A549 treated with DMSO at 1 μM for 4 hours (cell line): ENCODE measurements at places on chromosomes 2 and 18. TPM values are rescaled to one million over a fixed set of nuclear protein-coding genes. Genes with fewer than 3 reads are reported as not detected.

Gene IL1RN
- total RNA-seq, result 0.29 to 0.43 TPM (median 0.34 TPM) in 5 replicates

Gene IFIH1
- 0.89 to 1.7 TPM (median 1.2 TPM) in 5 replicates for total RNA-seq

Gene RFX8
- not detected in 5 replicates for total RNA-seq

Gene C2orf78
- total RNA-seq, result not detected in 5 replicates

Gene IL1F10
- not detected in 5 replicates for total RNA-seq

Gene NBAS
- 13.8 to 19.1 TPM (median 17.9 TPM) in 5 replicates for total RNA-seq

Gene PIAS2
- 7.3 to 10.9 TPM (median 9.4 TPM) in 5 replicates for total RNA-seq
